Activated T-helper 1 cell treated with anti-CD3 and anti-CD28 coated beads, Interleukin-12 subunit alpha, Interleukin-12 subunit beta, Interleukin-2, Interleukin-4 antibody, amounts not matched to agents 30 ng/mL and 10 ng/mL and 1 ng/mL, durations not matched to agents 14 hours and 24 hours and 36 hours (primary cell): ENCODE measurements at places on chromosomes 7 and 10.

DNA sequence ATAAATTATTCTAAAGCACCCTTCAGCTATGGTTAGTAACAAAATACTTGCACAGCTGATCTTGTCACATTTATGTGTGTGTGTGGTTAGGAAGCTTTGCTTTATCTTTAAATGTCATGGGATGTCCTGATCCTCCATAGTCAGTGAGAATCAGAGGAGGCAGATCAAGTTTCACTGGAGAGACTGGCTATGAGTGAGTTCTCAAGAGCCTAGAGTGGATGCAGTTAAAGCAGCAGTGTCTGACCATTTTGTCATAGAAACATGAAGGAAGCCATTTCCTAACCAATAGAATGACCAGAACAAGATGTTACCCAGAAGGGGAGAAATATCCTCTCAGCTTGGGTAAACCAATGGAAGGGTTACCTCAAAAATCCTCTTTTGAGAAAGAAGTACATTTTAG lies 207.2 kb upstream of the DKK1 start:
- no peak for DNase-seq

DNA sequence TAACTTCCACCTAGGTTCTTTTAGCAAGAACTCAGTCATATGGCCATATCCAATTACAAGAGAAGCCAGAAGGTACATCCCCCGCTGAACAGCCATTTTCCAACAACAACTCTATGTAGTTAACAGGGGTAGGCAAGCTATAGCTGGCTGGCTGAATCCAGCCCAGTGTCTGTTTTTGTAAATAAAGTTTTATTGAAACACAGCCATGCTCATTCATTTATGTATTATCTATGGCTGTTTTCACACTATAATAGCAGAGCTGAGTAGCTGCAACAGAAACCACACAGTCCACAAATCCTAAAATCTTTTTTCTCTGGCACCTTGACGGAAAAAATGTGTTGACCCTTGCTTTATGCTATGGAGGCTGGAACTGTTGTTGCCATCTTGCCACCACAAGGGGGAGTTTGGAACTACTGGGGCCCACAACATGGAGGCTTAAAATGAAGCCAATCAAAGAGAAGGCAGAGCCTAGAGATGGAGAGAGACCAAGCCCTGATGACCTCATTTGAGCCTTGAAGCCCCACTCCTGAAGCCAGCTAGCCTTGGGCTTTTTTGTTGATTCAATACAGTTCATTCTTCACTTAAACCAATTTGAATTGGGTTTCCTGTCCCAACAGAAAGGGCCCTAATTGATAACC lies 33.3 kb upstream of the XPNPEP1 start:
- no peak for DNase-seq

GRCh38 chr7:40836218-40836617 lies 701.4 kb downstream of the SUGCT start:
- no peak for DNase-seq

DNA sequence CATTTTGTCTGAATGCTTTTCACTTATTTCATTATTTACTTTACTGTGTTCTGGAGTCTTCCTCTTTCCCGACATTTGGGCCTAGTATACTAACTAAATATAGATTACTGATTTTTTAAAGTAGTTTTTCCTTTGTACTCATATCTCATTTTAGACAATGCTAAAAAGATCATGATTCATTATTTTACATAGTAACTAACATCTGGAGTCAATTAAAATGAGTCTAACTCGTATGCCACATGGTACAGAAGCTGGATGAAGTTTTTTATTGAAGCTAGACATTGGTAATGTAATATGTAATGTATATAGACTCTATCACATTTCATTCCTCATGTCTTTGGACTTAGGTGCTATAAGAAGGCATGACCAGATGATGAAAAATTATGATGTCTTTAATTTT lies 156.3 kb upstream of the HGF start:
- DNase-seq: no peak

- DNase-seq: no peak
Observed at GRCh38 chr10:53737132-53737531, 964.5 kb upstream of the MBL2 start.

GRCh38 chr7:135791543-135792362 lies 43.1 kb upstream of the FAM180A start:
- DNase-seq: no peak

DNA sequence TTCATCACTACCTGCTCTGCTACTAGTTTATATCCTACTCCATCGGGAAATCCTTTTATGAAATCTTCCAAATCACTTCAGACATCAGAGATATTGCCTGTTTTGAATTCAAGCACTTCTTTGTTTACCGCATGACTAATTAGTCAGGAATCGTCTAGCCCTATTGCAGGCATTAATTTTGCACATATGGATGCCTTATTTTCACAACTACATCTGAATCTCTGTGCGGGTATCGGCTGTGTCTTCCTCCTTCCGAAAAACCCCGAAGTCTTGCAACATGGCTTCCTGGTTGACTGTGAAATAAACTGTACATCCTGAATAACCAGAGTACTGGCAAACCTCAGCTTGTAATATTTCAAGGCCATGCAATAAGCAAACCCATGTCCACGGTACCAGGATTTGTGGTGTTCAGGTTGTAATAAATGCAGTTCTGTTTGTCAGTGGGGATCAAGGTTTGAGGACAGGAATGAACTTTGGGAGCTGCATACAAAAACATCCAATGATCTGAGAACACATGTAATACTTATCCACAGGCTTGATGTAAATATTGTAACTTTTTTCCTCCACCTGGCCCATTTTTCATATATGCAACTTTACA lies 642.1 kb downstream of the PARD3 start:
- no peak for DNase-seq

DNA sequence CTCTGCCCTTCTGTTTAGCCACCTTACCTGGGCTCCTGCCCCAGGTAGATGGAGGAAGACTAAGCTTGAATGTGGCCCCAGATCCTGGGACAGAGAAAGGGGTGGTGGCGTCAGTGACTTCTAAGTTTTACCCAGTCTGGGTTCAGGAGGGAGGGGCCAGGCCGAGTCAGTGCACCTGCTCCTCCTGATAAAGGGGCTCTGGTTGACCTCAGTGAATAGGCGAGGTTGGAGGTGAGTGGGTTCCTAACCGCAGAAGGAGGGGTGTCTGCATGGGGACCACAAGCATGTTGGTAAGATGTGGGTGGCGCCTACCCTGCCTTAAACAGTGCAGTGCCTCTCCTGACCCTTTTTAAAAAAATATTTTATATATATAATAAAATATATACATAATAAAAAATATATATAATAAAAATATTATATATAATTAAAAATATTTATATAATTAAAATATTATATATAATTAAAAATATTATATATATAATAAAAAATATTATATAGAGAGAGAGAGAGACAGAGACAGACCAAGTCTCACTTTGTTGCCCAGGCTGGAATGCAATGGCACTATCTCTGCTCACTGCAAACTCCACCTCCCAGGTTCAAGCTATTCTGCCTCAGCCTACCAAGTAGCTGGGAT lies 97.3 kb upstream of the GTF2I start:
- no peak for DNase-seq

DNA sequence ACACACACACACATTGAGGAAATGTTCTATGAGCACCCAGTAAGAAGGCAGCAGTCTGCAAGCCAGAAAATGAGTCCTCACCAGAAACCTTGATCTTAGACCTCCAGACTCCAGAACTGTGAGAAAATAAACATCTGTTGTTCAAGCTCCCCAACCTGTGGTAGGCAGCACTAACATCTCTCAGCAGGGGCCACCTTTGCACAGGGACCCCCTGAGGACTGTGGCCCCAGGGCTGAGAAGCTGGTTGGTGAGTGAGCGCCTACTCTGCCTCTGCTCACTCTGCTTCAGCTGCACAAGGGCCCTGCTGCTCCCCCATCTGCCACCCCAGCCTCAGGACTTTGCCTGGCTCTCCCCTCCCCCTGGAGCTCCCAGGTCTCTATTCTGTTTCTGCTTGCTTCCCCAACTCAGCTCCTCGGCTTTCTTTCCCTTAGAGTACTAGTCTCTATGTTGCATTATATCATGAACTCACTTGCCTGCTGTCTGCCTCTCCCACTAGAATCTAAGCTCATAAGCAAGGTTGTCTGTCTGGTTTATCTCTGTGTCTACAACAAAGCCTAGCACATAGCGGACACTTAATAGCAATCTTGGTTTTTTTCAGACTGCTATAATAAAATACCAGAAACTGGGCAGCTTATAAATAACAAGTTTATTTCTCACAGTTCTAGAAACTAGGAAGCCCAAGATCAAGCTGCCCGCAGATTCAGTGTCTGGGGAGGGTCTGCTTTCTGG lies 40.4 kb upstream of the PRLHR start:
- DNase-seq: no peak

DNA sequence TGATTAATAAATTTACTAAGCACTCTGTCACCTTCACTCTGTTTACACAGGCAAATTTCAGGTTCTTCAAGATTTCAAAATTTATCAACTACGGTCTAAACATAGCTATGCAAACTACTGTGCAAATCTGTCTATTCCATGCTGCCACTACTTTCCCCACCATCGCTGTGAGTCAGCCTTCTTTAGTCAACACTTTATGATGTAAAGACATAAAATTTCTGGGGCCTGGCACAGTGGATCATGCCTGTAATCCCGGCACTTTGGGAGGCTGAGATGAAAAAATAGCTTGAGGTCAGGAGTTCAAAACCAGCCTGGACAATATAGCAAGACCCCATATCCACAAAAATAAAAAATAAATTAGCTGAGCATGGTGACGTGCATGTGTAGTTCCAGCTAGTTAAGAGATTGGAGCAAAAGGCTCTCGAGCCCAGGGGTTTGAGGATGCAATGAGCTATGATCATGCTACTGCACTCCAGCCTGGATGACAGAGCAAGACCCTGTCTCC lies 42.6 kb downstream of the CNOT4 start:
- no peak for DNase-seq

DNA sequence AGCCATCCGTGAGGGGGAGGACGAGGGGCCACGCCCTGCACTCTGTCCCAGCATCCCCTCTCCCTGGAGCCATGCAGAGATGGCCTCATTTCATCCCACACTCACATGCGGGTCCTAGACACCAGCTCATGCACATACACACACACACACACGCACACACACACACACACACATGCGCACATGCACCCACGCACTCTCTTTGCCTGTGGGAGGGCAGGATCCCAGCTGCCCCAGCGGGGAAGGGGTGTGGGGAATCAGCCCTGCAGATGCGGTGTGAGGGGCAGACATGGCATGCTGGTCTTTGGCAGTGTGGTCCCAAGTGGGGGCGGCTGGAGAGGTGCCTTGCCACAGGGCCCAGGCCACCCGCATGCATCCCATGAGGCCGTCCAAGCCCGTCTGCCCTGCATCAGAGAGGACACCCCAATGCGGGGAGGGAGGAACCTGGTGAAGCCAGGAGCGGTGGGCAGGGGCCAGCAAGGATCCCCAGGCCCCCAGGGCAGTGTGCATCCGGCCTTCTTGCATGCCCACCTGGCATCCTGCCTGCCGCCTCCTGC lies 68.1 kb downstream of the LHPP start:
- DNase-seq: no peak

DNA sequence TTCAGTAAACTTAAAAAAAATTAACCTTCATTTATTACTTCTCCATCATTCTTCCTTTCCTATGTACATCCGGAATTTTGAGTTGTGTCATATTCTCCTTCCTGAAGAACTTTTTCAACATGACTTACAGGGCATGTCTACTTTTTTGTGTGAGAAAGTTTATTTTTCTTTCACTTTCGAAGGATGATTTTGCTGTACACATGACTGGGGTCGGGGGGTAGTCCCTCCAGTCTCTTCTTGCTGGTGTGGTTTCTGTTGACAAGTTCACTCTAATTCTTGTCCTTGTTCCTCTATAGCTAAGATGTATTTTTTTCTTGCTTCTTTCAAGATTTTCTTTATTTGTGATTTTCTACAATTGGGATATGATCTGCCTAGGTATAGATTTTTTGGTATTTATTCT lies 55.8 kb downstream of the INPP5A start:
- DNase-seq: no peak

DNA sequence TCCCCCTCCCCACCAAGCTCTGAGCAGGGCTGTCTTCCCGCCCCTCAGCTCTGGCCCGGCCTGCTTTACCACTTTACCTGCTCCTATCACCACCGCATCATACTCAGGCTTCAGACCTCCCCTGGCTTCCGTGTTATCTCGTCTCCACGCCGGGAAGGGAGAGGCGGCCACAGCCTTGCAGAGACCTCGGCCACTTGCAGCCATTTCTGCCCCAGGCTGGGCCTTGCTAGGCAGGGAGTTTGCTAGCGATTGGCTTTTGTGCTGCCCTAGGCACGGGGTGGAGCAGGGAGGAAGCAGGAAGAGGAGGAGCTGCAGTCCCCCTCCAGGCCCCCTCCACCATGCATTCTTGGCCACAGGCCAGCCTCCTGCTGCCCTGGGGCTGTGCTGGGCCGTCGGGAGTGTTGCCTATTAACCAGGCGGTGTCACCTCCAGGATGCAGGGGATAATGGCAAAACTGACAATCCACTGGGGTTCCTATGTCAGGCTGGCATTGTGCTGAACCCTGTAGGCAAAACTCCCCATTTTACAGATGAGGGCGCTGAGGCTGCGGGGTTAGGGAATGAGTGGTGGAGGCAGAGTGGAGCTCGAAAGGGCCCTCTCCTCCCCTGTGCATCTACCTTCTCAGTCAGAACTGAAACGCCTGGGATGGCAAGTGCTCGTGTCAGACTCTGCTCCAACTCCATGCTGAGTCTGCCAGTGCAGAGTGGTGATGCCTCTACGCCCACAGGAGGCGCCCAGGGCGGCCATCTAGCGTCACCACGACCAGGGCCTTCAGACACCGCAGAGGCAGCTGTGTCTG lies at the start of gene PYROXD2:
Gene PYROXD2 (minus strand): TSS at position 251 of the 799 bp plus-strand sequence. CDS start 47 bp downstream, at position 204.
- peak; percentile 17 for DNase-seq

- DNase-seq: no peak
Observed at GRCh38 chr10:31977440-31978155, 49.0 kb upstream of the ARHGAP12 start.

GRCh38 chr10:17831341-17831740 lies 22.2 kb downstream of the MRC1 start:
- DNase-seq: no peak

GRCh38 chr10:12435348-12435747 lies 86.0 kb downstream of the CAMK1D start:
- no peak for DNase-seq

DNA sequence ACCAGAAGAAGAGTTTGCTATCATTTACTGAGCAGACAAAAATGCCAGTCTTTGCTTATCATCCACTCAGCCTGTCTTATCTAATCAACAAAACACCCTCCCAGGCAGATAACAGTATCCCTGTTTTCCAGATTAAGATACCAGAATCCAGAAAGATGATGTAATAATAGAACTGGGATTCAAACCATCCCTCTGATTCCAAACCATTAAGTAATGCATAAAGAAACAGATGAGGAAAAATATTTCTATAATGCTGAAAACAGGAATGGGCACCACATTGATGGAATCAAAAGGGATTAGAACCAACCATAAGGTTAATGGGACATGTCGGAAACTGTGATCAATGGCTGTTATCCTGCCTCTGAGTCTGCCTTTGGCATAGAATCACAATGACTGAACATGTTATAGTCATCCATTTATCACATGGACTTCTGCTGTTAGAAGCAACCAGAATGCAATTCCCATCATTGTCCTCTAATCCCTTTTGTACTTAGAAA lies 92.1 kb upstream of the RSU1 start:
- no peak for DNase-seq

DNA sequence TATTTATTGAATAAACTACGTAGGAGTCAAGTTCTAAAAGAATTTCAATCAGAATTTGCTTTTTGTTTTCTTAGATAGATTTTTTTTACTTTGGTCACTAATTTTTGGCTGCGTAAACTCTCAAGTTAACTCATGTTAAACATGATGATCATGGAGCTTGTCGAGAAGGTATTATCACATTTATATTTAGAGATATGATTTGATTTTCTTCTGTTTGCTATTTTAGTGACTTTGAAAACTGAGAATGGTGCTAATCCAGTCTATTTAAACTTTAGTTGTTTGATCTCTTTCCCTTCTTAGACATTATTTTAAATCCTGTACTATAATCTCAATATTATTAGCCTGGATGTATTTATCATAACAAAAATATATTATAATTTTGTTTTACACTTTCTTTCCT lies 179.4 kb upstream of the SEMA3C start:
- no peak for DNase-seq
